ENCODE measurements at places on chromosomes 11 and 22. TPM values are rescaled to one million over a fixed set of nuclear protein-coding genes. Genes with fewer than 3 reads are reported as not detected.
A peak's percentile ranks its signal among the peaks of the same experiment; 100 is the strongest.

DNA sequence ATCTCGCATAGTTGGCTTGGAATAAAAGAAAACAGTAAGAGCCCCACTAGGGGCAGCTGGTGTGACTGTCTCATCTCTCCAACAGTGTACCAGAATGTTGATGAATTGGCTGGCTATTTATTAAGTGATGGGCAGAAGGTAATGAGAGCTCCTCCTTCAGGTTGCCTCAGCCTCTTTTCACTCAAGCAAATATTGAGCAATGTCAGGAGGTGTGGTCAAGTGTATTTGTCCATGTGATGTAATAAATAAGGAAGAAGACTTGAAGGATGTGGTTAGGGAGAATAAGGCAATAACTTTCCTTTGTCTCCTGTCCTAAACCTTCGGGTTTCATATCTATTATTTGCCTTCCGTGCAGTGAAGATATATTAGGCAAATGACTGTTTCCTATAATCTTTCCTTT lies at the start of gene TCN1:
TSS of gene TCN1 (minus strand) at position 91 of the 400 bp plus-strand sequence. CDS start at position 74, 17 bp downstream.
- peak; percentile 68 for DNase-seq

- DNase-seq: no peak
Observed at GRCh38 chr11:86588566-86589090, 83.8 kb downstream of the ME3 start.

- DNase-seq: no peak
Observed at GRCh38 chr11:64546600-64546999, 44.4 kb upstream of the SLC22A12 start.

GRCh38 chr11:69721745-69722144 lies 17.9 kb upstream of the FGF19 start:
- DNase-seq: peak; percentile 72

GRCh38 chr11:72525466-72525865 lies 91.1 kb upstream of the CLPB start:
- DNase-seq: no peak

DNA sequence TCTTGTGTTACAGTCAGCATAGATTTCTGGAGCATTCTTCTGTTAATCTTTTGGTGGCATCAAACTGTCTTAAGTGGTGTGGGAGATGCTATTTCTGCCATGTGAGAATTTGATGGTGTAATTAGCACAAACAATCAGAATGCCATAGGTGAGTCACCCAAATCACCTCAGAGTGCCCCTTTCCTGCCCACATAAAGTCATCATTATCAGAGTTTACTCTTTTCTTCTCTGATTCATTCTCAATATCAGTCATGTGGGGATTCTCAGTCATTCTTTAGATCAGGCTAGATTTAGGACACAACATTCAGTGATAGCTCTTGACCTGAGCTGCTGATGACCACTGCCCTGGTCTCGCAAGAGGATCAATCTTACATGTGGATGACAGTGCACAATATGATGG lies 23.7 kb upstream of the MS4A6A start:
- DNase-seq: no peak

GRCh38 chr22:35733791-35734516 lies 16.3 kb downstream of the APOL5 start:
- DNase-seq: no peak

DNA sequence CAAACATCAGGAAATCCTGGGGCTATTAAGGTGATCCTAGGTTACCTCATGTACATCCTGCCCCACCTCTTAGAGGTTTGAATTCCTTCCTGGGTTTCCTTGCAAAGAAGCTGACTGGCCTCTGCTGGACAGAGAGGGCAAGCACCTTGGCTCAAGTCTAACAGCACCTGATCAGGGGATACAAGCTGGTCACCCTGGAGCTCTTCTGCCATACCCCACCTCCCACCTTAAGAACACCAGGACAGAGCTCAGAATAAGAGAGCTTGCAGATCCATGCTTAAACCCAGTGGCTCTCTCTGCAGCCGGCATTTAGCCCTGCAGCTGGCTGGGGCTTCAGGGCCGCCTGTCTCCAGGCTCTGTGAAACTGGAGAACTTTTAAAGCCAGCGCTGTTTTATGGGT lies 386.6 kb upstream of the NARS2 start:
- DNase-seq: peak; percentile 33

- no peak for DNase-seq
Observed at GRCh38 chr11:102633385-102634026, 8.4 kb upstream of the MMP20 start.

GRCh38 chr11:75725547-75726320 lies 8.1 kb downstream of the MOGAT2 start:
- DNase-seq: no peak

GRCh38 chr11:98194611-98195010 lies 826.1 kb upstream of the CNTN5 start:
- no peak for DNase-seq

DNA sequence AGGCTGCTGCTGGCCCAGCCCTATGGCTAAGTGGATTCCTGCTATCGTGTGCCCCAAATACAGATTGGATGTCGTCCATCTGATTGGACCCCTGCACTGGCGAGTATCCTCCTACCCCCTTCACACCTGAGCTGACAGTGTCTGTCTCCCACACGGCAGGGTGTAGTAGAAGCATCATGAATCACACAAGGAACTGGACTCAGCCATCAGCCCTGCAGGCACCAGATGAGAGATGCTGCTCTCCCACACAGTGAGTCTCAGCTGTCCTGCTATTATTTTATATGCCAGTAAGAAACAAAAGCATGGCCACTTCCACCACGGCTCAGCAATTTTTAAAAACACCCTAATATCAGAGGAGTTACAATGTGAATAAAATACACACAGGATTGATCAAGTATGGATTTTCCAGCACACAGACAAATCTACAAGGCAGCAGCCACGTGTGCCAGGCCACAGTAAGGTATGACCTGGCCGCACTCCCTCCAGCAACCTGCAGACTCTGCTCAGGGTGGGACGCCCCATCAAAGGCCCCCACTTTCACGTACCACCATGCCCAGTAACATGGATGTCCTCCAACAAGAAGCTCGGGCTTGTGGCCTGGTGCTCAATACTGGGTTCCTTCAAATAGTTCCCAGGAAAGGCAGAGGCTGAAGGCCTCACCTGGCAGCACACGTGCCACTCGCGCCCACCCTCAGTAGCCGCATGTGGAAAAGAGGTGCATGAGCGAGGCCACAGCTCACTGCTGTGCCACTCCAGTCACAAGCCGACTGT lies 16.4 kb upstream of the SLC25A1 start:
- no peak for DNase-seq

DNA sequence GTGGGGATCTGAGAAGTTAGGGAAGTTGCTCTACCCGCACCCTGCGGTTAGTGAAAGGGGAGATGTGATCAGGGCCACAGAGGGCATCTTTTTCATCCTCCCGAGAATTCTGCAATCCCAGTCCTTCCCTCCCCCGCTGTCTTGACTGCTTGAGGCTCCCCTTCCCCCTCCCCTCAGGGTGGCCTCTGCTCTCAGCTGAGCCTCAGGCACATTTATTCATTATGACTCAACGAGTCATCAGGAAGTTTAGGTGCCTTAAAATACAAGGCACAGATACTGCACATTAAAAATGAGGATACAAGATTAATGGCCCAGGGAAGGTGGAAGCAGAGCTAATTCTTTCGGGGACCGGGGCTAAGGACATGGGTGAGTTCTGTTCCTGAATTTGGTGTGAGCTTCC lies 104.0 kb downstream of the CACNA1I start:
- no peak for DNase-seq

DNA sequence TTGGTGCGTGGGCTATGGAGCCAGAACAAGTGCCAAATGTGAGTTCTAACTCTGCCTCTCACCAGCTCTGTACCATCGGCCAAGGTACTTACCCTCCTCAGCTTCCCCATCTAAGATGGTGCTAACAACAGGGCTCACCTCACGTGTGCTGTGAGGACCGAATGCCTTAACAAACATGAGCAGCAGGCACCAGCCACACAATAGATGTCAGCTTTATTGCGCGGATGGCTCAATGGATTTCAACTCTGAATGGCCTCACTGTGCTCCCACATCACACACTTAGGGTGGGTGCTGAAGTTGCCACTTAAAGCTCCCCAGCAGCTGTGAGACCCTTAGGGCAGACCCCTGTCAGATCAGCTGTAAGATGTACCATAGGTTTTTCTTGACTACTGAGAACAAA lies 24.1 kb downstream of the RELT start:
- DNase-seq: no peak

- DNase-seq: no peak
Observed at GRCh38 chr22:30825711-30826505, 131.2 kb downstream of the OSBP2 start.

DNA sequence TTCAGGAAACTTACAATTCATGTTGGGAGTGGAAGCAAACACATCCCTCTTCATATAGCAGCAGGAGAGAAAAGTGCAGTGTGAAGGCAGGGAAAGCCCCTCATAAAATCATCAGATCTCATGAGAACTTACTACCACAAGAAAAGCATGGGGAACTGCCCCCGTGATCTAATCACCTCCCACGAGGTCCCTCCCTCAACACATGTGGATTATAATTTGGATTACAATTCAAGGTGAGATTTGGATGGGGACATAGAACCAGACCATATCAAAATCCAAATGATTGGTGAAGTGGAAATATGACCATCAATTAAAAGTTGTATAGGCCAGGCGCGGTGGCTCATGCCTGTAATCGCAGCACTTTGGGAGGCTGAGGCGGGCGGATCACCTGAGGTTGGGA lies 1268.0 kb downstream of the JRKL start:
- DNase-seq: no peak

- peak; percentile 52 for DNase-seq
Observed at GRCh38 chr11:64650923-64651523, 60.0 kb downstream of the SLC22A12 start.

GRCh38 chr11:71474141-71474770 lies 21.3 kb downstream of the NADSYN1 start:
- no peak for DNase-seq

- no peak for DNase-seq
Observed at GRCh38 chr11:62546929-62547625, 471 bp upstream of the AHNAK start.

DNA sequence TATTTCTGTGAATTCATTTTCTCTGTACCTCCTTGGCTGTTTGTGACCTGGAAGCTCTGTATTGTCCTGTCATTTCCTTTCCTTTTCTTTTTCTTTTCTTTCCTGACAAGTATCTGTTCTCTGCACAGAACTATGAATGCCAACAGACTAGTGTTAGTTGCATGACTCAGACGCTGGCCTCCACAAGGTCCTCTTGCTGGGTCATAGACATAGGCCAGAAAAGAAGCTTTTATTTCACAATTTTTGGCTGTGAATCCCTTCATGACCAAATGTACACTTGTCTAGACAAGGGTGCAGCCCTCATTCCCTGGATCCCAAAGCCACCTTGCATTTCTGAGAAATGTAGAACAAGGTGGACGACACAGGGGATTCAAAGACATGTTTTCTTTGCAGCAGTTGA lies 104.1 kb upstream of the MTNR1B start:
- no peak for DNase-seq

GRCh38 chr11:65648997-65649493 lies 11.1 kb downstream of the SIPA1 start:
- no peak for DNase-seq

DNA sequence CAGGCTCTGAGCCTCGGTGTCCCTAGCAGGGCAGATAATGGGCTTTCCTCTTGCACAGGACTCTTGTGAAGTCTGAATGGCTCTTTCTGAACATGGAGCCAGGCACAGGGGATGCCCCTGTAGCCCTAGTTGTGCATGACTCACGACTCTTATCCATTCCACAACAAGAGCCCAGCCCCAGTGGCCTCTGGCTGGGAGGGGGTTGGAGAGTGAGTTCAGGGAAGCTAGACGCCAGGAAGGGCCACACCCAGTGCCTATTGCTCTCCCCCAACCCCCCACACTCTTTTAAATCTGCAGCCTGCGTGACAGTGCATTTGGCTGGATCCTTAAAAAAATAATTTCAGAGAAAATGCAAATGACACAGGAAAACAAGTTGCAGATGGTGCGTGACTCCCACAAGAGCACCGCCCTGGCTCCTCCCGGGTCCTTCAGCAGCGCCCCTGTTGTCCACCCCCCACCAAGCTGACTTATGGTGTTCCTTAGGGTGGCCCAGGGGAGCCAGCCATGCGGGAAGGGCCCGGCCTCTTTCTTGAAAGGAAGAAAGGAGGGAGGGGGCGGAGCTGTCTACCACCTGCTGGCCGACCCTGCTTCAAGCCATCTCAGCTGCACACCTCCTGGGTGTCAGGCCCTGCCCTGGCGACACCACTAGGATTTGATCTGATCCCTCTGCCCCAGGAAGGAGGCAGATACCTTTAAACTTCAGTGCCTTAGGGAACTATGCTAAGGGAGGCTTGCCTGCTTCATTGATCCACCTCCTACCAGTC lies 74.7 kb downstream of the MN1 start:
- no peak for DNase-seq

- DNase-seq: no peak
Observed at GRCh38 chr22:35622191-35622913, 5.2 kb upstream of the MB start.

DNA sequence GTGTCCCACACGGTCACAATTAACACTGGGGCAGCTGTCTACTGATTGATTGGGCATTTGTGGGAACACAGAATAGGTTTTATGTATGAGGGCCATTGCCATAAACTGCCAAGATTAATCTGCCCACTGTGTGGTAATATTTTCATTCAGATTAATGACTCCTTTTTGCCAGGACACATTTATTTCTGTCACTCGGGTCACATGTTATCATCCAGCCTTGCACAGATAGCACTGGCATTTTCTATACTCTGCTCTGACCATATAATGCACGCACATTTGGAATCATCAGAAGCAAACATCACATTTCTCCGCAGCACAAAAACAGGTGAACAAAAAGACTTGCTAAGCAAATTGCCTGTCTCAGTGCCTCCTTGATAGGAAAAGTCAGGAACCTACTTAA lies 138.3 kb downstream of the CADM1 start:
- DNase-seq: no peak

DNA sequence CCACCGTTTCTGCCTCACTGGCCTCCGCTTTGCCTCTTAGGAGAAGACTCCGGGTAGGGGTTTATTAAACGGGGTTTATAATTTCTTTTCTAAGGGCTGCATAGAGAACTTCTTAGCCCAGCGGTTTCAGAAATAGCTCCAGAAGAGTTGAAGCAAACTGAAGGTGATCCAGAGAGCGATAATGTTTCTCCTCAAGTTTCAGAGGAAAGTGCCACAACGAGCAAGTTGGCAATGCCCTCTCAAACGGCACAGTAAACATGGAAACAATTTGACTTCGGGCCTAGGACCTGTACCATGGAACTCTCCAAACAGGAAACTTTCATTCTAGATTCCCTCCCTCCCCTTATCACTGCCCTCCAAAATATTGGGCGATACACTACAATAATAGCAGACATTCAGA lies 1.0 kb downstream of the ADSL start:
- DNase-seq: no peak

Gene TSSK2
- not detected for total RNA-seq

Gene PHOX2A
- total RNA-seq: not detected

Gene C11orf42
- total RNA-seq: not detected

Gene ABCC8
- total RNA-seq: not detected

Gene NLRP6
- not detected for total RNA-seq

Gene CCDC83
- total RNA-seq: not detected

Gene VSIG10L2
- total RNA-seq: not detected

Gene SAA2
- total RNA-seq: not detected

Gene RAG2
- not detected for total RNA-seq

Gene NXPE1
- total RNA-seq: not detected

Gene MS4A12
- total RNA-seq: not detected

Gene DERL3
- total RNA-seq: 0.26 TPM

Gene BCL2L13
- 174 TPM for total RNA-seq

Gene C11orf65
- total RNA-seq: 0.64 TPM

Gene CNTF
- 1.2 TPM for total RNA-seq

Gene ENTHD1
- total RNA-seq: 41.5 TPM

Gene CCDC73
- not detected for total RNA-seq
